ENCODE measurements at places on chromosomes 7 and 10.
A peak's percentile ranks its signal among the peaks of the same experiment; 100 is the strongest.

DNA sequence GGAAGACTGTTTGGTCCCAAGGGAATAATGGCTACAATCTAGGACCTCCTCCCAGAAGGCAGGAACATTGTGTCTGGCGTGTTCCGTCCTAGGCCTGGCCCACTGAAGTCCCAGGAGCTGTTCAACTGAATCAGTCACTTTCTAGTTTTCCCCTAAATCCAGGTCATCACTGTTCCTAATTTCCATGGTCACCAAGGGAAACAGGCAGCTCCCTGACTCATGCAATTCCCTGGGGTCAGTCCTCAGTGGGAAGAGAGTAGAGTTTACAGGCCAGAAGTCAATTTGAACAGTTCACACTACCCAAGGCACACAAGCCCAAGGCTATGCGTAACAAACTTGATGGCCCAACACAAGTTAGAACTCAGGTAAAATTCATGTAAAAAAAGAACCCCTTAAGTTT, 44.0 kb downstream of the CREB3L2 start:
- peak; percentile 75 for DNase-seq

DNA sequence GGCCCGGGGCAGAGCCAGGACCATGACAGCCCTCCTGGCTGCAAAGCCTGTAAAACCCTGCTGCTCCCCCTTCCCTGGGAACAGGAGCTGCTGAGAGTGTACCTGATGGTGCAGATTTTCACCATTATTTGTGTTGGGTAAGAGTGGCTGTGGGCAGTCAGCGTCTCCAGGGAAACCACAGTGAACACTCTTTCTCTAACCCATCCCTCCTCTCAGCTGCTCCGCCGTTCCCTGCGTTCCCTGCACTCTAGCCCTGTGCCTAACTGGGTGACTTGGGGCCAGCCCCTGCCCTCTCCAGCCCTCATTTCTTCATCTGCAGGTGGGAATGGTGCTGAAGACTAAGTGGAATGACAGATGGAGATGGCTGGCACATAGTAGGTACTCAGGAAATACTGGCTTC, 75.9 kb upstream of the PCBD1 start:
- no peak for DNase-seq

GRCh38 chr7:22481726-22482125, 18.3 kb downstream of the STEAP1B start:
- no peak for DNase-seq

DNA sequence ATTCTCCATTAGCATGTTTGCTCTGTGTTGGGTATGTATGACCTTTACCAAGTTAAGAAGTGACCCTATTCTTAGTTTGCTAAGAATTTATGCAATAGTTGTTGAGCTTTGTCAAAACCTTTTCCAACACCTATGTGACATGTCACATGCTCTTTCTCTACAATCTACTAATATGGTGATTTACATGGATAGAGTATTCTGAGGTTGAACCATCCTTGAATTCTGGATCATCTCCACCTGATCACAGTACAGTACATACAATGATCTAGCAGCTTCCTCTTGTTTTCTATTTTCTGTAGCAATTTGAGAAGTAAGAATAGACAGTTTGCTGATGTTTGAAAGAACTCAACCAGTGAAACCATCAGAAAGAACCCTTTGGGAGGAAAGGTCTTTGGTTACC, 101.2 kb upstream of the PDGFA start:
- no peak for DNase-seq

DNA sequence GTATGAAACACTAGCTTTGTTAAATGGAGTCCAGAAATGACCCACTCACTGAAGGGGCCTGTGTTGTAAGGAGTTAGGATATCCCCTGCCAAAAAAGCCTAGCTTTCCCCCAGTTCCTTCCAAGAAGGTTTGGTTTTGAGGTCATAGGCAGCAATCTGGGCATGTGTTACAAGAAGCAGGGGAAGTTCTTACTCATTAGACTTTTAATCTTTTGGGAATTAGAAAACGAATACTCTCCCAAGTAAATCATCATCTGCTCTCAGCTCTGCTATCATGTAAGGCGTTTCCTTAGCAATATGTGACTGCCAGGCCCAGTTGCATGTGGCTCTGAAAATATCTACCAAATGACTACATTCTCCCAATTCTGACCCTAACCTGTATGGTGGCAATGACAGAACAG, 3.7 kb downstream of the NOD1 start:
- DNase-seq, result peak; percentile 65

GRCh38 chr7:2011266-2012043, 221.3 kb downstream of the MAD1L1 start:
- DNase-seq, result no peak

GRCh38 chr10:14116021-14116420, 214.7 kb downstream of the FRMD4A start:
- DNase-seq, result no peak

DNA sequence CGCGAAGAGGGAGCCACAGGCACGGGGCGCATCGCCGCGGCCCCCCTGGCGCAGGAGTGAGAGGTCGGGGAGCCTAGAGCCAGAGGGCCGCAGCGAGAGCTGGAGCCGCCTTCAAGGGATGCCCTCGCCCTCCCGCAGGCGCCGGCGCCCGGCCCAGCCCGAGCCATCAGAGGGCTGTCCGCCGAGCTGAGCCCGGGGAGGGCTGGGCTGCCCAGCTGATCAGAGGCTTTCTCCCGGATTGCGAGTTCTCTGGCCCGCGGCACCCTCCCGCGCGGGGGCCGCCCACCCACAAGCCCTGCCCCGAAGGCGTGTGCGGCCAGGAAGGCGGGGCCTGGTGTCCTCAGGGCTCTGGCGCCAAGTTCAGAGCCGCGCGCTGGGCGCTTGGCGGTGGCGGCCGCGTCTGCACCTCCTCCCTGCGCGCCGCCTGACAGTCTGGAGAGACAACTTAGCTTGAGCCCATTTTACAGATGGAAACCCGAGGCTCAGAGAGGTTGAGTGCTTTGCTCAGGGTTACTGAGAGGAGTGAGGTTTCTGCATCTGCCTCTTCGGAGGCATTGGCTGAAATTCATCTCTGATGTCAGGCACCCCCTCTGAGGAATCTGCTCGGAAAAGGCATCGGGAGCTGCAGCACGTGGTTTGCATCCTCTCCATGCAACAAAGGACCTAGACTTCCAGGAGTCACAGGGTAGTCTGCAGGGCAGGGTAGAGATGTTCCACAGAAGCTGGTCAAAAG, 3.8 kb upstream of the ANTXRL start:
- DNase-seq, result peak; percentile 83

- DNase-seq, result no peak
These were observed 440.4 kb upstream of the NRP1 start for GRCh38 chr10:33774857-33775256.

DNA sequence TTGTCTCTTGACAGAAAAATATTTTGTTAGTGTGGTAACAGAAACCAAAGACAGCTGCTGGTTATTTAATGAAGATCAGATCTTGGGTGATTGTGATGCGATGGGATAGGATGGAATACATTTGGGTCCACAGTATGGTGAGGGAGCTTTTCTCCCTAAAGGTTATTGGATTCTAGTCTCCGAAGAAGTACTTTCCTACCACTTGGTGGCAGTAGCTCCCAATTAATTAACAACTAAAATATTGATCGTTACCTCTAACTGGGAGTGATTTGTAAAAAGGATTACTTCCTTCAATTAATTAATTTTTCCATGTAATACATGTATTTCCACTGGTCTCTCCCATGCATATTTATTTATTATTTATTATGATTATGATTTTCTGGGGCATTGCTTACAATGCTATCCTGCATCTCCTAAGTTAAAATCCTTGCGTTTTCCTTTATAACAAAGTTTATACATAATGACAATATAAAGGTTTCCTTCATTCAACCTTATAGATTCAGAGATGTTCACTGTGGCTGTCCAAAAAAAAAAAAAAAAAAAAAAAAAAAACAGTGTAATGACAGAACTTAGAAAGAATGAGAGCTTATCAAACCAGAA, 25.6 kb downstream of the TMEM196 start:
- DNase-seq, result no peak

GRCh38 chr10:28930514-28931495, 253.5 kb downstream of the BAMBI start:
- peak; percentile 54 for DNase-seq

GRCh38 chr7:148385009-148385682, 205.4 kb upstream of the C7orf33 start:
- no peak for DNase-seq

DNA sequence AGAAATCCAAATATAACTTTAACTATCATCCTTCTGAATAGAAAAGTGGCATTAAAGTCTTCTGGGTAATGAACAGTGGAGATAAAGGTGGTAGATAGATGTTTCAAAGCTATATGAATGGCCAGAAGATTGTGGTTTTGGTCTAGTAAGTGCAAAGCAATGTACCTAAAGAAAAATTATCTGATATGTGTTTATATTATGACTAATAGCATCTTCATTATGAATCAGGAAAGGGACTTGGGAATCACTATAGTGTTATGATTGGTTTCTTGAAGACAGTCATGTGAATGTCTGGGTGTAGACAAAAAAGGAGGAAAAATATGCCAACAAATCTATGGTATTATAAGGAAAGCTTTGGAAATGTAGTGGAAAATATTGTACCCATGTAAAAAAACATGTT, 3.0 kb downstream of the ZNF518A start:
- DNase-seq, result no peak

- DNase-seq, result peak; percentile 86
These were observed at the start of gene AIFM2 for GRCh38 chr10:70132098-70133029. TSS of gene AIFM2 (minus strand) at chr10:70132825. CDS start at chr10:70124084, 8,741 bp downstream.

DNA sequence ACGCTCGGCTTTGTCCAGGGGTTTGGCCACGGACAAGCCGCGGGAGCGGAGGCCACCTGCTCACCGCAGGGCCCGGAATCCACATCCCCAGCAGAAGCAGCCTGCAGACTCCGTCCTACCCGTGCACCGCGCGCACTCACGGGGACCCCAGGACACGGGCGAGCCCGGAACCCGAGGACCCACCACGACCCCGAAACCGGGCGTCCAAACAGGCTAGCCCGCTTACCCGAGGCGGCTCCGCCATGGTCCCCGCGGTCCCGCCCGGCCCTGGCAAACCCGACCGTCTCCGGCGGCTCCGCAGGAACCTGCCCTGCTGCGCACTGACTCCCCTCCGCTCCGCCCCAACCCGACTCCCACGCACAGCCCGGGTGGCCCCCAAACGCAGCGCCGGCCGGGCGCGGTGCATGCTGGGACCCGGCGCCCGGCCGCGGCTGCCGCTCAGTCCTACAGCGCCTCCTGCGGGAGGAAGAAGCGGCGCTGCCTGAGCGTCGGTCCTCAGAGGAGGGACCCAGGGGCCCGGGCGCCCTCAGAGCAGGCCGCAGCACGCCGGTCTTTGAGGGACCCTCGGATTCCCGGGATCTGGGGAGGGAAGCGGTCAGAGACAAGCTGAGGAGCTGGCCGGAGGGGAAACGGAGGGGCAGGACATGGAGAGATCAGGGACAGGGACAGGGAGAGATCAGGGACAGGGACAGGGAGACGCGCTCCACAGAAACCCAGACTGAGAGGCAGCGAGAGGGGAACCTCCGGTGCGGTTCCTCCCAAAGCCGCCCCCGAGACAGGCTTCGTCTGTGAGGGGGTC, at the start of gene ZNF786:
Gene ZNF786, minus strand, starts transcription at position 322 of the 799 bp plus-strand sequence. Its CDS starts 78 bp downstream, at position 244.
- DNase-seq, result peak; percentile 79

DNA sequence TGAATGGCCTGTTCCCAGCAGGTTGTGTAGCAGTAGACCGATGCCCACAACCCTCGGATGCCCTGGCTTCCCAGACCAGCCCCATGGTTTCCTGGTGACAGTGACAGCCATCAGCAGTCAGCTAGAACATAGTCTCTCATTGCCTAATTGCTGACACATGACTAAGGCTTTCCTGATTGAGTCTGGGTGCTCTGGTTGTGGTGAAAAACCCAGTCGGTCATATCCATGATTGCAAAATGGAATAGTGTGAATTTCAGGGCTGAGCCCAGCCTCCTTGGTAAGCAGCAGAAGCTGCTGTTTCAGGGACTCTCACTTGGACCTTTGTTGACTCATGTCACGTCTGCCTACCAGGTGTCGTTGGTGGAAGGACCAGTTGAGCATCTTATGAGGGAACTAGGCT, 36.6 kb downstream of the POR start:
- DNase-seq, result peak; percentile 70

DNA sequence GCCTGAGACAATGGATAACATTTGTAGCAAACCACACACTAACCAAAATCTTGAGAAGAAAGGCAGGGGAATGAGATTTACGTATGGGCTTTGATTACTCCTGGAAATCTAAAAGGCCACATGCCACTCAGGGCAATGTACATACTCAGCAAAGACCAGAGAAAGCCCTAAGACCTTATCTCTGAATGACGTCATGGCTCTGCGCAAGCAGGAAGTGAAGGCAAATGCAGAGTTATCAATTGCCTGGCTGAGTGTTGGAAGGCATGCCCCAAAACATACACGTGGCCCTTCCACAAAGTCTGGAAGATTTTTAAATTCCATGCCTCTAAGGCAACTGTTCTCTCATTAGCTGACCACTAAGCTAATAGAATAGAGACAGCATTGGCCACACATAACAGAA, 90.9 kb upstream of the NRBF2 start:
- DNase-seq, result no peak

- DNase-seq, result no peak
These were observed 204.0 kb upstream of the ZNF32 start for GRCh38 chr10:43852644-43853214.

- DNase-seq, result no peak
These were observed 51.4 kb downstream of the NPS start for GRCh38 chr10:127600479-127600878.

- DNase-seq, result peak; percentile 62
These were observed 34.9 kb downstream of the SRPK2 start for GRCh38 chr7:105353752-105354328.

GRCh38 chr10:25562547-25562946, 371.5 kb upstream of the MYO3A start:
- no peak for DNase-seq

DNA sequence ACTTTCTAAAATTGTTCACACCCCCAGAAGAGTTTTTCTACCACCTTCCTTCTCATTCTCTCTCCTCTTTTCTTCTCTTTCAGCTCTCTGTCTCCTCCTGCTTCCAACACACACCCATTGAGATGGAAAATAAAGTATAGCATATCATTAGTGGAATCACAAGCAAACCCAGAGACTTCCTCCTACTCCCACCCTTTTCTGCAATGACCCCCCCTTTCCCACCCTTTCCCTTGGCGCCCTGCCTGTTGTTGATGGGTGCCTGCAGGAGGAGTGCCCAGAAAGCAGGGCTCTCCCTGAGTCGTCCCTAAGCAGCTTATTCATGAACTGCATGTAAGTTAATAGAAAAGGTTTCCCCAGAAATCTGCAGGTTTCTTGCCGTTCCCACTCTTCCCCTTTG, 300.0 kb downstream of the PLXNA4 start:
- DNase-seq, result no peak

DNA sequence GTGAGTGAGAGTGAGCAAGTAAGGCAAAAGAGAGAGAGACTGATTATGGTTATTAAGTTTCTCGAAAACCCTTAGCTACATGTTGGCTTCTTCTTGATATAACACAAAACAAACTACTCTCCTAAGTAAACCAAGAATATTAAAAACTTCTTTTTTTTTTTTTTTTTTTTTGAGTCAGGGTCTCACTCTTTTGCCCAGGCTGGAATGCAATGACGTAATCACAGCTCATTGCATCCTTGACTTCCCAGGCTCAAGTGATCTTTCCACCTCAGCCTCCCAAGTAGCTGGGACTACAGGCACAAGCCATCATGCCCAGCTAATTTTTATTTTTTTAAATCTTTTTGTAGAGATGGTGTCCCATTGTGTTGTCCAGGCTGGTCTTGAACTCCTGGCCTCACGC, 102.2 kb upstream of the IL6 start:
- no peak for DNase-seq

GRCh38 chr7:110762546-110763225, 328.2 kb upstream of the LRRN3 start:
- no peak for DNase-seq

GRCh38 chr10:91610919-91611318, 22.0 kb downstream of the PPP1R3C start:
- DNase-seq, result no peak

All from right atrium auricular region (tissue), 2 donors.